NCI-H748 treated with DMSO at 0.1 percent for 48 hours (cell line): ENCODE measurements at places on chromosomes 5 and 9.
A peak's percentile ranks its signal among the peaks of the same experiment; 100 is the strongest.

DNA sequence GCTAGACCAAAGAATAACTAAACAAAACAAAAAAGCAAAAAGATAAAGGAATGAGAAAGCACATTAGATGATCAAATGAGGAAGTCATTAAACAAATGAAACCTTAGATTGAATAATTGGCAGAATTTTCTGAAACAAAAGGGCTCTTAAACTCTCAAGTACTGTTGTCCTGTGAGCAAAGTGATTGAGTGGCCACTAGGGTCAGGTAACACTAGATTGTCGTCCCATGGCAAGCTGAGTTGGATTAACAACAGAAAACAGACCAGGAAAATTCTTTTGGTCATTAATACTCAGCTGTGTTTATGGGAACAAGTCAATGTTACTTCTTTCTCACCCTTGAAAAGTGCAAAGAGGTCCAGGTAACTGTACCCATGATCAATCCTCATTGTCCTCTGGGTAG lies 81.6 kb upstream of the MRPS30 start:
- DNase-seq, result no peak

DNA sequence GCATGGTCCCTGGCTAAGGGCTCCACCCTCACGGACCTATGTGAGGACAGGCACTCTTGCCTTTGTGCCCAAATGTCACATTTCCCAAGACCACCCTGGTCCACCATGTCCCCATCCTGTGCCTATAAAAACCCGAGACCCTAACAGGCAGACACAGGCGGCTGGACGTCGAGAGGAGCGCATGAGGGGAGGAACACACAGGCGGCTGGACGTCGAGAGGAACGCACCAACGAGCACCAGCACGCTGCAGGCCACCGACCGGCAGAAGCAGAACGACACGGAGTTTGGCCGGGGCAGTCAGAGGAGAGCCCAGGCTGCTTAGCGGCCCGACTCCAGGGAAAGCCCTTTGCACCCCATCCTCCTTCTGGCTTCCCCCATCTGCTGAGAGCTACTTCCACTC lies 119.9 kb downstream of the ADAMTS2 start:
- no peak for DNase-seq

GRCh38 chr9:135926402-135927194 lies 19.3 kb upstream of the CAMSAP1 start:
- no peak for DNase-seq

DNA sequence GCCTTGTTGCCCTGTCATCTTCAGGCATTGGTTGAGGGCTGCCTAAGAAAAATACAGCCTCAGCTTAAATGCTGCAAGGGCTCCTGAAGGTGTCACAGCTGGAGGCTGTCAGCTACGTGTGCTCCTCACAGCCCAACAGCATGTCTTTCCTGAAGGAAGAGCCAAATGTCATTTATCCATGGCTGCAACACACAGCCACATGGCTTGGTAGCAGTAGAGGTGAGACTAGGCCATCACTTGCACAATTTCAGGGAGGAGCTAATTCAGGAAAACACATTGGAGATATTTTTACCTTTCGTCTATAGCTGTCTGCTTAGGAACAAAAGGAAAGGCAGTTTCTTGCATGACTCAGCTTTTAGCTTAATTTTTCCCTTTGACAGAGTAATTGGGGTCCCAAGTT lies 260.7 kb downstream of the SYK start:
- DNase-seq, result no peak

DNA sequence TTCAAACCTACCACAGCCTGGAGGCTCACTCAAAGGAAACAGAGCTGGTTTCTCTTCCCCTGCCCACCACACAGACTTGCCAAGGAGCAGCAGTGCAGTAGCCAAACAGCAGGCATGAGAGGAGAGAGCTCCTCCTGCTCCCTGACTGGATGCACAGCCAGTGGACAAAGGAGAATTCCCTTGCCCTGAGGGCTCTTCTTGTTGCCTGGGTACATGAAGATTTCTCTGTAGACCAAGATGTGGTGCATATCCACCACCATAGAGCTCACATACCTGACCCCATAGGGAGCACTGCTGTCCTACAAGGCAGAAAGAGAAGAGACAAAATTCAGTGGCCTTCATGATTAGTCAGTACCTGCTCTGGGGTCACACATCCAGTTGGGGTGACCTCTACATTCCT lies 56.3 kb upstream of the SPATA31E1 start:
- DNase-seq, result no peak

- DNase-seq, result no peak
Measured at GRCh38 chr5:11672385-11673085, 231.7 kb downstream of the CTNND2 start.

DNA sequence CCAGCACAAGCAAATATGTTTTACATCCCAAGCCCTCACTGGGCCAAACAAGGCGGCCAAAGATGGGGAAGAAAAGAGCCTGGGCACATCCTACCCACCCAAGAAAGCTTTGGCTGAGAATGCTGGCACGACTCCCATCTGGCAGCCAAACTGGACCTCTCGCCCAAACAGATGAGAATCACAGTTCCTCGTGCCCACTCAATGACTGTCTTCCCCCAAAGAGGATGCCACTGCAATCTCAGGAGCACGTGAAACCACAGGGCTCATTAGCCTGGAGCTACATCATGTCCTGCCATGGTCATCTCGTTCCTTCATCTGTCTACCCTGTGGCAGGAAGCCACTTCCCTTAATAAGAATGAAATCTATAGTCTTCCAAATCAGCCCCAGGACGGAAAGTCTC lies 536.8 kb downstream of the BNC2 start:
- DNase-seq, result no peak

DNA sequence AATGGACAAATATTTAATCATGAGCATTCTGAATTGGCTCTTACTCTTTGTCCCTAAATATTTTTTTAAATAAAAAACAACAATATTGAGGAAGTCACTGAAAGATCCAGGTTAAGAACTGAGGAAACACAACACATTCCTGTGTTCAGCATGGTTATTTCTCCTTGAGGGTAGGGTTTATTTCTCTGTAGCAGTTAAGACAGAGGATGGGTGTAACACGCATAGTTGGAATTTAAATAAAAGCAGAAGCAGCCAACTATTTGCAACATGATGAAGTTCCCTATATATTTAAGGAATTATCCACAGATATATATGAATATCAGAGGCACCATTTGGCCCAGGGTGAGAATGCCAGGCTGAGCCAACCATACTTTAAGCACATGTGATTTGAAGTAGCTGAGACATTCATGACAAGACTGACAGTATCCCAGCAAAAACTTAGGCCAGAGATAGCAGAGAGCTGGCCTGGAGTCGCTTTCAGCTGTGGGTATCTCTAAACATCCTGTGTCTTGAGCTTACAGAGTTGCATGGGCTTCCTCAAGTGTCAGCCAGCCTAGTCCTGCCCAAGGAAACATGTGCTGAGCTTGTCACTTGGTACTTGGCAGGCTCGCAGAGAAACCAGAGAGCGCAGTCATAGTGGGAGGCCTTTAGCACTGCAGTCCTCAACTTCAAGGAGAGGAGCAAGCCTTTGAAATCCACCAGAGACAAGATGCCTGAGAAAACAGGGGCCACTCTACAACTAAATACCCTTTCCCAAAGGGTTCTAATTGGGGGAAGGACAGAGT lies 43.6 kb downstream of the SEMA5A start:
- DNase-seq, result no peak

DNA sequence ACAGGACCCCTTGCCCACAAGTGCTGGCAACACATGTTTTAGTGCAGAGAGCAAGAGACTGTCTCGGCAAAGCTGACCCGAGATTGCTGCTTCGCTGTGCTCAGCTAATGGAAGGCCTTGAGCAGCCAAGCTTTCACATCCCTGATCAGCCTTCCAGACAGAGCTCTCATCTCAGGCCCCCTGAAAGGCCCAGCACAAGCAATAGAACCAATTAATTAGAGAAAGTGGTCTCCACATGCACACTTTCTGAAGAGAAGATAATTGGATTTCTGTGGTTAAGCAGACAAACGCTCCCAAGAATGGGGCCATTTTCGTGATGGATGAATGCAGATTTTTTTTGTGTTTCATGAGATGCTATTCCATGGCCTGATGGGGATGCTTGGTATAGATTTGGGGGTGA lies 174.9 kb downstream of the NSG2 start:
- no peak for DNase-seq

DNA sequence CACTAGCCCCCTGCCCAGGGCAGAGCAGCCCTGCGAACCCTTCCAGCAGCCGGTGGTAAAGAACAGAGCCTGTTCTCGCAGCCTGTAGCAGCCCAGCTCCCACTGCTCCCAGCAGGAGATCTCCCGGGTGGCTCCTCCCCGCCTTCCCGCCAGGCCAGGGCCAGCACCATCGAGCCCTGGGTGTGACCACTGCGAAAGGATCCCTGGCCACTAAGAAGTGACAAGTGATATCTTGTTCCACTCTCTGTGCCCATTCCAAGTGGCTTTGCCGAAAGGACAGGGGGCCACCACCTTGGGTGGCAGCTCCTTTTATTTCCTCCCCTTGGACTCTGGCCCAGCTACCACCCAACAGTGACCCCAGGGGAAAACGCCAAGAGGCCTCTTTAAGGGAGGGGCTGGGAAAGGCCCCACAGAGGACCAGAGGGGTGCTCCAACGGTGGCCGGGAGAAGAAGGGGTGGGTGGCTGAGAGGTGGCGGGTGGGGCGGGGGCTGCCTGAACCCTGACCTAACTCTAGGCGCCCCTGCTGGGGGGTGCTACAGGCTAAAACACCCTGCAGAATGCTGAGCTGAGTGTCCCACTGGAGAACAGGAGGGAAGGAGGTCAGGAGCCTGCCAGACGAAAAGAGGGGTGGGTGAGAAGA lies 1.6 kb downstream of the NACC2 start:
- no peak for DNase-seq

GRCh38 chr9:135992486-135993408 lies 31.6 kb upstream of the UBAC1 start:
- DNase-seq, result peak; percentile 37

DNA sequence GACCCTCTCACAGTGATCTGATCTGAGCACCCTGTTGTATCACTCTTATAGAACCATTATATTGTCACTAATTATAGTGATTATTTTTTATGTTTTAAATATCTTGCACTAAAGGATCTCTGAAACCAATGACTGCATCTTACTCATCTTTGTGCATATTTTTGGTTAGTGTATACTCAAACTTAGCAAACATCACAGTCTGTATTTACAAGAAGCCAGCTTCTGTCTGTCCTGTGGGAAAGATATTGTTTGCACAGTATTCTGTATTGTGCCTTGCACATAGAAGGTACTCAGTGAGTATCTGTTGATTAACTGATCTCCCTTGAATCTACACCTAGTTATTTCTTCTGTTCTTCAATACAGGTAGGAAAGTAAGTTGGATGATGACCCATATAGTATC lies 131.5 kb downstream of the PAM start:
- no peak for DNase-seq

DNA sequence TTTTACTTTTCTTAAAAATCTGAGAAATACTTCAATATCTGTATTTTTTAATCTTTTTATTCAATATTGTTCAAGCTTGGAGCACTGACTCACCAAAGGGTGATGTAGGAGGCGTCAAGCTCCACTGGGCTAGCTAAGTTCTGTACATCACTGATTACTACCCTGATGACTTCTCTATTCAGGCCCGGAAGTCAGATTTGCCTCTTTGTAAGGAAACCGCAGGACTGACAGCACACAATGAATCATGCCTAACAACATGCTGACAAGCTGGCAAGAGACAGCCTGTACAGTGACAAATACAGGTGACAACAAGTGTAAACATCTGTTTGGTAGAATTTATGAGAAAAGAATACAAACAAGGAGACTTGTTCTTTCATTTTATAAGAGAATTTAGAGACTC lies 627.9 kb upstream of the RORB start:
- DNase-seq, result peak; percentile 28

- DNase-seq, result no peak
Measured at GRCh38 chr9:124559871-124560270, 52.7 kb upstream of the NR5A1 start.

GRCh38 chr5:13439430-13439829 lies 505.1 kb downstream of the DNAH5 start:
- DNase-seq, result no peak

GRCh38 chr9:76637416-76637815 lies 126.8 kb upstream of the PCA3 start:
- DNase-seq, result no peak

GRCh38 chr9:134556531-134557068 lies 85.0 kb upstream of the COL5A1 start:
- no peak for DNase-seq

- no peak for DNase-seq
Measured at GRCh38 chr9:8653855-8654254, 854.3 kb upstream of the DMAC1 start.

- peak; percentile 38 for DNase-seq
Measured at GRCh38 chr9:69877852-69878514, 57.4 kb downstream of the CFAP95 start.

GRCh38 chr5:43036409-43036808 lies 3.7 kb downstream of the ANXA2R start:
- DNase-seq, result no peak

- DNase-seq, result no peak
Measured at GRCh38 chr9:71608825-71609447, 159.4 kb downstream of the CEMIP2 start.

GRCh38 chr5:143682929-143683386 lies 129.0 kb upstream of the HMHB1 start:
- no peak for DNase-seq

DNA sequence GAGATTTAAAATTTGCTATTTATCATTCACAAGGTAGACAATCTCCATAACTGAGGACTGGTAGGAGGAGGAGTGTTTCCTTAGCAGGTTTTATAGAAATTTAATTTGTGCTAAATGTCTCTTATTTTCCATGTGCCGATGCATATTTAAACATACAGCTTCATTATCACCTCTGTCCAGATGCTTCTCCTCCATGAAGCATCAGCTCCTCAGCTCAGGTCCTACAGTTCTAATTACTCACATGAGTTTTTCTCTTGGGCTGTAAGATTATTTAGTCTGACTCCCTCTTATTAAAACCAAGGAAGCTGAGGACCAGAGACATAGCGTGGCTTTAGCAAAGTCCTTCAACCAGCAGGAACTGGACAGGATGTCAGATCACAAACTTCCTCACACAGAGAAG lies 300.2 kb upstream of the PANK3 start:
- DNase-seq, result no peak

DNA sequence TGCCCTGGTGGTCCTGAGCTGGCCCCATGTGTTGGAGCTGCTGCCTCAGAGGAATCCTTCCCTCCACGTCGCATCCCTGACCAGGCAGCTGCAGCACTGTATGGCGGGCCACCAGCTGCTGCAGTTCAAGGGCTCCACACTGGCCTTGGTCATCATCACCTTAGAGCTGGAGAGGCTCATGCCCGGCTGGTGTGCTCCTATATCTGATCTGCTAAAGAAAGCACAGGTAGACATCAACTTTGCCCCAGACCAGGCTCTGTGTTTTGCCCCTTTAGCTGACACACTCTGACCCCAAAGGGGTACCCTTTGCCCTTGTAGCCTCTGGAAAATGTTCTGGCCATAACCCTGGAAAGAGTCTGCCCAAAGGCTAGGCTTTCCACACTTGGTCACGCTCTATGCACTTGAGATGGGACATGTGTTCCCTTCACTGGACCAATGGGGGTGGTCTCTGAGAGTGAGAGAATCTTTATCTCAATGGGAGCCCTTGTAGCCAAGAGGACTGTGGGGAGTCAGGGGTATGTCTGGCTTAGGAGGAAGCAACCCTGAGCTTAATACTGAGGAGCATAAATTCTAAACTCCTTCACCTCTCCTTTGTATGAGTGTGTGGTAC lies 4.8 kb downstream of the CCNI2 start:
- DNase-seq, result no peak
